ENCODE measurements at places on chromosomes 16 and 17. TPM values are rescaled to one million over a fixed set of nuclear protein-coding genes. Genes with fewer than 3 reads are reported as not detected.

The WNK4 gene
- under 0.01 TPM for total RNA-seq

The HOXB8 gene
- not detected for total RNA-seq

The TBC1D3C gene
- total RNA-seq: not detected

The SKAP1 gene
- total RNA-seq: not detected

The SPEM3 gene
- total RNA-seq: not detected

The HIC1 gene
- total RNA-seq: 18.5 TPM

The ITGA2B gene
- total RNA-seq: not detected

The TAT gene
- total RNA-seq: under 0.01 TPM

The MIS12 gene
- total RNA-seq: 10.6 TPM

- DNase-seq: peak; percentile 85
- peak overlapping the region; percentile 77 for H3K4me3 ChIP-seq
- no peaks in the 10 kb centered on the region for H3K36me3 ChIP-seq
- H3K4me1 ChIP-seq: peaks cover 19% of the 10 kb centered on the region
Observed at GRCh38 chr17:8220783-8221662, 10.6 kb upstream of the AURKB start.

DNA sequence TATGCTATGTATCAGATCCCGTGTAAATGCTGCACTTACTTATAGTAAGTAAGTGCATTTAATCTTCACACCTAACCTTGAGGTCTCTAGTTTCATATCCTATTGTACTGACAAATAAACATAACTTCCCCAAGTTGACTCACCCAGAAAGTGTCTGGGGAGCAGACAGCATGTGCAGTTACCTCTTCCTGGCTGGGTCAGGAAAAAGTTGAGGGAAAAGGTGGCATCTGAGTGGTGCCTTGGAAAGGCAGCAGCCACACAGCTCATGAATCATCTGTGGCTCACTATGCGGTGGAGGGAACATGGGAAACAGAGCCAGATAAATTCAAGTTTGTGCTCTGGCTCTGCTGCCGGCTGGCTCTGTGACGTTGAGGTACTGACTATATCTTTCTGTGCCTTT lies 382.0 kb upstream of the DYNLRB2 start:
- H3K36me3 ChIP-seq: no peaks in the 10 kb centered on the region
- H3K27me3 ChIP-seq: no peaks in the 10 kb centered on the region
- H3K27ac ChIP-seq: no peak overlapping the region
- H3K4me3 ChIP-seq: no peak overlapping the region
- peaks cover 19% of the 10 kb centered on the region for H3K4me1 ChIP-seq
- peak; percentile 76 for DNase-seq

DNA sequence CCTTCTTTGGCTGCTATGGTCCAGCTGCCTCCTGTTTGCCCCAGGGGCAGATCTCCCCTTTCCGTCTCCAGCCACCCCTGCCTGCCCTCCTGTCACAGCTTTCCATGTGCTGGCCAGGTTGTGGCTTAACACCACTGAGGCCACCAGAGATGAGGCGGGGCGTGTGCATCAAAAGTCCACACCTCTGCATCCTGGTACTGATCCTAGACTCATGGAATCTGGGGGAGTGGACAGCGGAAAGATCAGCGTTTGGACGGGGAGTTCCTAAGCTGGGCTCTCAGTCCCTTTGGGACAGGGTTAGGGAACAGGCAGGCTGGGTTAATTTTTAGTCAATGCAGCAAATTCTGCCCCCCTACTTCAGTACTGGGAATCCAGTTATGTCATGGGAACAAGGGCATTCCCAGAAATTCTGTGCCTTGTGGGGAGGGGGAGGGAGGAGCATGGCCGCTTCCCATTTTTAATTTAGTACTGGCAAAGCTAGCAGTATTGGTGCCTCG lies 3.9 kb downstream of the IGFBP4 start:
- peaks cover 72% of the 10 kb centered on the region for H3K4me1 ChIP-seq
- H3K36me3 ChIP-seq: peaks cover 75% of the 10 kb centered on the region
- peak; percentile 71 for DNase-seq
- H3K27ac ChIP-seq: peak overlapping the region; percentile 68

DNA sequence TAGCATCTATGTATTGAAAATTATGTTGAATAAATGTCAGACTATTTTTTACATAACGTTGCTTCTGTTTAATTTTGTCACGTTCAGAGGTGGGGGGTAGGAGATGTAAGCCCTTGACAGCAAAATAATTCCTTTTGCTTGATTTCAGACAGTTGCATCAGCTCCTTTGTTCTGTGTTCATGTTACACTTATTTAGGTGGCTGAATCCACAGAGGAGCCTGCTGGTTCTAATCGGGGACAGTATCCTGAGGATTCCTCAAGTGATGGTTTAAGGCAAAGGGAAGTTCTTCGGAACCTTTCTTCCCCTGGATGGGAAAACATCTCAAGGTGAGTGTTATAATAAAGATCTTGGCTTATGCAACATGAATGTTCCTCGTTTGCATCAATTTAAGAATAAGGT lies 4.5 kb downstream of the HERPUD1 start:
- H3K4me3 ChIP-seq: peak overlapping the region; percentile 5
- H3K27me3 ChIP-seq: no peaks in the 10 kb centered on the region
- no peak for DNase-seq
- no peak overlapping the region for H3K27ac ChIP-seq

DNA sequence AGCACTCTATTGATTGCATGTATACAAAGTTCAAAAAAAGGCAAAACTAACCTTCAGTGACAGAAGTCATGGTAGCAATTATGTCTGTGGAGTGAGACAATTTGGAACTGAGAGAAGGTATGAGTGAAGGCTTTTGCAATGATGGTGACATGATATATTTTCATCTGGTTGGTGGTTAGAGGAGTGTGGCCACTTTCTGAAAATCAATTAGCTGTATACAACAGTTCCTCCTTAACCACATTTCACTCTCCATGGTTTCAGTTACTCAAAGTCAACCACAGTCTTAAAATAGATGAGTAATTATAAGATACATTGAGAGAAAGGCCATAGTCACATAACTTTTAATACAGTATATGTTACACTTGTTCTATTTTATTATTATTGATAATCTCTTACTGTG lies 26.2 kb downstream of the ADAMTS18 start:
- no peaks in the 10 kb centered on the region for H3K27me3 ChIP-seq
- no peak overlapping the region for H3K27ac ChIP-seq
- H3K4me1 ChIP-seq: no peaks in the 10 kb centered on the region

GRCh38 chr16:85222155-85222863 lies 110.0 kb upstream of the CIBAR2 start:
- H3K4me3 ChIP-seq: no peak overlapping the region
- peaks cover 14% of the 10 kb centered on the region for H3K4me1 ChIP-seq
- DNase-seq: no peak
- H3K27me3 ChIP-seq: no peaks in the 10 kb centered on the region

- no peak overlapping the region for H3K4me3 ChIP-seq
- H3K27ac ChIP-seq: no peak overlapping the region
- DNase-seq: no peak
- H3K4me1 ChIP-seq: no peaks in the 10 kb centered on the region
Observed at GRCh38 chr17:71760062-71760720, 360.6 kb upstream of the SOX9 start.

- H3K4me1 ChIP-seq: peaks cover 5% of the 10 kb centered on the region
- H3K27ac ChIP-seq: no peak overlapping the region
- peaks cover 2% of the 10 kb centered on the region for H3K27me3 ChIP-seq
- no peak for DNase-seq
- no peaks in the 10 kb centered on the region for H3K36me3 ChIP-seq
Observed at GRCh38 chr17:21523497-21524210, 147.5 kb downstream of the KCNJ12 start.

DNA sequence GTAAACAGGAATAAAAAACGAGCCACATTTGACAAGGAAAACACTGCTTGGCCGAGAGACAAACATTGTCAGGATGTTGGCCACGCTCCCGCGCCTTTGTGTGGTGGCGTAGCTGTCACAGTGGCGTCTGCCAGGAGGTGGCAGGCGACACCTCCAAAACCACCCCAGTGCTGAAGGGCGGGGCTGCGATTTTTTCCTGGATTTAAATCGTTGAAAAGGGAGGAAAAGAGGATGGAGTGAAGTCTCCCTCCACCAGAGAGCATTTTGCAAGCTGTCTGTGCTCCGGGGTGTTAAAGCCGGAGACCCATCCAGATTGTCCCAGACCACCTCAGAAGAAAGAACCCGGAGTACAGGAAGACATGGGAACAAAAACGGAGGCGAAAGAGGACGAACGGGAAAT lies 12.7 kb downstream of the MRM3 start:
- peak overlapping the region; percentile 50 for H3K4me3 ChIP-seq
- no peaks in the 10 kb centered on the region for H3K27me3 ChIP-seq
- peak; percentile 96 for DNase-seq
- H3K36me3 ChIP-seq: peaks cover 23% of the 10 kb centered on the region
- no peak overlapping the region for H3K27ac ChIP-seq
- peaks cover 7% of the 10 kb centered on the region for H3K4me1 ChIP-seq

- no peak overlapping the region for H3K4me3 ChIP-seq
- no peaks in the 10 kb centered on the region for H3K4me1 ChIP-seq
- no peaks in the 10 kb centered on the region for H3K36me3 ChIP-seq
- H3K27ac ChIP-seq: no peak overlapping the region
Observed at GRCh38 chr17:64431534-64431933, 17.4 kb upstream of the MILR1 start.

DNA sequence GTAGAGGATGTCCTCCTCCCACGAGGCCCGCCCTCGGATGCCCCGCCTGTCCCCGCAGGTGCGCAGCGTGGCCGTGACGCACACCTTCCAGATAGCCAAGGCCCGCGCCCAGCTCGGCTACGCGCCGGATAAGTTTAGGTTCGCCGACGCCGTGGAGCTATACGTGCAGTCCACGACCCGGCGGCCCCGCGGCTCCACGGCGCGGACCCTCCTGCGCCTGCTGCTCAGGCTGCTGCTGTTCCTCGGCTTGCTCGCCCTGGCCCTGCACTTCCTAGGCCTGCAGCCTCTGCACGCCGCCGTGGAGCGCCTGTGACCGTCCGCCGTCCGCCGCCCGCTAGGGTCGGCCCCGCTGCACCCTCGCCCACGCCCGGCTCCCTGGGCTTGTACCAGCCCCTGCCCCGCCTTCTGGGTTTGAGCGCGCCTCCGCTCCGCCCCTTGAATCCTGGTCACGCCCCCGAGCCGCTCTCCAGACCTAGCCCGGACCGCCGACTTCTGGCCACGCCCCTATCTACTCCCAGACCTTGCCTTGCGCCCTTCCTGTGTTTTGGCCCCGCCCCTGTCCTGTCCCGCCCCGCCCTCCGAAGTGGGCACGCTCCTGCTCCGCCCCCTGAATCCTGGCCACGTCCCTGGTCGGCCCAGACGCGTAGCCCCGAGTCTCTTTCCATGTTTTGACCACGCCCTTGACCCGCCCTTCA lies 15.8 kb upstream of the EEF2K start:
- peaks cover 27% of the 10 kb centered on the region for H3K4me1 ChIP-seq
- no peak overlapping the region for H3K27ac ChIP-seq
- peak overlapping the region; percentile 75 for H3K4me3 ChIP-seq
- H3K36me3 ChIP-seq: no peaks in the 10 kb centered on the region

DNA sequence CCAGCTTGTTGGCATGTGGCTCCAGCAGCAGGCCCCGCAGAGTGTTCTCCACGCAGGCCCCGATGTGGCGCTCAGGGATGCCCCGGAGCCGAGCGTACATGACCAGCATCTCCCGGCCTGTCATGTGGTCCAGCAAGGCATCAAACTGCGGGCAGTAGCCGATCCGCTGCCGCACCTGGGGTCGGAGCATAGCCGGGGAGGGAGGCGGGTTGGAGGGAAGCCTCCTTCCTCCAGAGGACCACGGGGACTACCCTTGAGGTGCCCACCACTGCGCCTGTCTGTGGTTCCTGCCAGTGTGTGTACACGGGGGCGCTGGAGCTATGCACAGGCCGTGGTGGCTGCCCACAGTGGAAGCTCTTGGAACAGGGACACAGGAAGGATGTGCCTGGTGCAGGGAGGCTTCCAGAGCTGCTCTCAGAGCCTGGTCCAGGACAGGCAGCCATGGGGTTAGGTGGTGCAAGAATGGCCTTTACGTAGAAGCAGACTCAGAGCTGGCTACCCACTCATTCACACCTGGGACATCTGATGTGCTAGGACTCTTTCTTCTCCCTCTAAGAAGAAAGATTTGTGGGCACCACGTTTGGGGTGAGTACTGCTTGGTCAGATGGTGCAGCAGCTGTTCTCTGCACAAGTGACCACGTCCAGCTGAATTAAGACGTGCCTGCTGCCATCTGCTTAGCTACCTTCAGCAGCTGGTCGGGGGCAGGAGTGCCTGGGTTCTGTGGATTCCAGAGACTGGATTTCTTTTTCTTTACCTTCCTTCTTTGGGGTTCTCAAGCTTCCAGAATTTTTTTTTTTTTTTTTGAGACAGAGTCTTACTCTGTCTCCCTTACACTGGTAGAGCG lies 11.3 kb upstream of the RNPS1 start:
- H3K4me1 ChIP-seq: no peaks in the 10 kb centered on the region
- peak; percentile 87 for DNase-seq
- peaks cover 39% of the 10 kb centered on the region for H3K27me3 ChIP-seq

- no peak overlapping the region for H3K27ac ChIP-seq
- DNase-seq: no peak
- no peak overlapping the region for H3K4me3 ChIP-seq
- H3K36me3 ChIP-seq: no peaks in the 10 kb centered on the region
- no peaks in the 10 kb centered on the region for H3K27me3 ChIP-seq
- no peaks in the 10 kb centered on the region for H3K4me1 ChIP-seq
Observed at GRCh38 chr16:68206245-68206644, 29.7 kb downstream of the ESRP2 start.

Data from osteoblast (primary cell).